ENCODE measurements at places on chromosomes 3 and 15.

DNA sequence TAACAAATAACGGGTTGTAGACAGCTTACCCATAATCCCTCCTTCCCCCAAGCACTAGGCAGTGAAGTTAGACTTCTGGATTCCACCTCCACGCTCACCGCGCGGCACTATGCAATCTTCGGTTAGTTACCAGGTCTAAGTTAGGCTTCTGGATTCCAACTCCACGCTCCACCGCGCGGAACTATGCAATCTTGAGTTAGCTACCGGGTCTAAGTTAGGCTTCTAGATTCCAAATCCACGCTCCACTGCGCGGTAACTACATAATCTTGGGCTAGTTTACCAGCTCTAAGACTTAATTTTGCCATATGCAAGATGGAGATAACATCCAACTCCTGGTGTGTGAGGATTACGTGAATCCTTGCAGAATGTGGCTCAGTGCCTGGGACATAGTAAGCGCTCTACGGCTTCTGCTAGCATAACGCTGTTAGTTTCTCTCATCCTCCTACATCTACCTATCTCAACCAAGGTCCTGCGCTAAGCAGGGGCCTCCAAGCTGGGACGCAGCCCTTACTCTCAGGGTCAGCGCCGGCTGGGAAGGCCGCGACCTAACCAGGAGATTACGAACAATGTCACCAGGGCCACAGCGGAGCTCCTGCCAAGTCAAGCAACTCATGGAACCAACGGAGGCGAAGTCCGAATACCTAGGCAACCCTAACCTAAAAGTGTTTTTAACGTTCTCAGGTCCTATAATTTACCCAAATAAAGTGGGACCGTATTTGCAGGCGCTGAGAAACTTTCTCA is 497 bp upstream of the RPLP1 start:
- DNase-seq, result no peak

- DNase-seq, result no peak
Measured at GRCh38 chr15:62403164-62403809, 238.2 kb upstream of the C2CD4B start.

- no peak for DNase-seq
Measured at GRCh38 chr15:53841651-53842050, 82.2 kb upstream of the WDR72 start.

DNA sequence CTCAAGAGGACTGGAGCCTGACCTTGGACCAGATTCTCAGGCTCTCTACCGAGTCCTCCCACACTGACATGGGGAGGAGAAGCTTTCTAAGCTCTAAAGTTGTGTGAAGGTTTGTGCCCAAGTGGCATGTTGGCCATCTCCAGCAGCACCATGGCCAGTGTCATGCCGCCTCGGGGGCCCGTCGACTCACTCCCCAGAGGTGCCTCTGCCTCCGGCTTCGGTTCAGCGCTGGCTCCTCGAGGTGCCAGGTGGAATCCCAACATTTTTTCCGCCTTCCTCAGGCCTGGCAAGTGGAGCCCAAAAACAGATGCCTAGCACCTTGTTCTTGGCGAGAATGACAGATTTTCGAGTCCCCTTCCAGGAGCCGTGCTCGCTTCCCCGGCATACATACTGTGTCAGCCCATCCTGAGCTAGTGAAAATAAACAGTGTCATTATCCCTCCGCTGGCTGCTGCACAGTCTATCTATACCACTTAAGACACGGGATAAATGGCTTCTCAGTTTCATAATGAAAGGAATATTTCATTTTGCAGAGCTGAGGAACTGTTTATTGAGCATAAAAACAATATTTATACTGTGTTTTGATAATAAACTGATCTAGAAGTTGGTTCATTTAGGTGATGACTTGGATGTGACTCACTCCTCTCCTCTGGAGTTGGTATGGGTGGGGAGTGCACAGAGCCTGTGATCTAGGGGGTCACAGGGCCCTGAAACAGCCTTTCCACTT is 328.5 kb upstream of the TLE3 start:
- no peak for DNase-seq

GRCh38 chr15:60091911-60092310 is 87.8 kb downstream of the FOXB1 start:
- no peak for DNase-seq
